C1 segment of cervical spinal cord (tissue), 14 donors: ENCODE measurements at places on chromosomes 6 and 20.

DNA sequence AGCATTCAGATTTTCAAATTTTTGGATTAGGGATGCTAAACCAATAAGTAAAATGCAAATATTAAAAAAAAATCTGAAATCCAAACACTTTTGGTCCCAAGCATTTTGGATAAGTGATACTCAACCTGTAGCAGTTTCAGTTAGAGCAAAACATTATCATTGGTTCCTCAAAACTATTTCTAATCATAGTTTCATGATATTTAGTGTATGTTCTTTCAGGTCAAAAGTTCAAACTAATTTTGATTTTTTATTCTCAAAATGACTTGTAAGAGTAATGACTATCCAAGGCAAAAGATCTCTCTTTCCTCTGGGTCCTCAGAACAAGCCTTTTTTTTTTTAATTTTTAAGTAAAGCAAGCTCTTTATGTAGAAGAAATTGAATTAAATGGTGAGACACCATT is 64.0 kb upstream of the TFB1M start:
- DNase-seq, result no peak

GRCh38 chr6:122735582-122735981 is 43.9 kb upstream of the FABP7 start:
- no peak for DNase-seq

DNA sequence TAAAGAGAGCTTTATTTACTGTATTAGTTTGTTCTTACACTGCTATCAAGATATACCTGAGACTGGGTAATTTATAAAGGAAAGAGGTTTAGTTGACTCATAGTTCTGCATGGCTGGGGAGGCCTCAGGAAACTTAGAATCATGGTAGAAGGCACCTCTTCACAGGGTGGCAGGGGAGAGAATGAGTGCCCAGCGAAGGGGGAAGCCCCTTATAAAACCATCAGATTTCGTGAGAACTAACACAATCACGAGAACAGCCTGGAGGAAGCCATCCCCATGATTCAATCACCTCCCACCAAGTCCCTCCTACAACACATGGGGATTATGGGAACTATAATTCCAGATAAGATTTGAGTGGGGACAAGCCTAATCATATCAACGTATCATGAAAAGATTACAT is 27.2 kb downstream of the ARID1B start:
- no peak for DNase-seq

DNA sequence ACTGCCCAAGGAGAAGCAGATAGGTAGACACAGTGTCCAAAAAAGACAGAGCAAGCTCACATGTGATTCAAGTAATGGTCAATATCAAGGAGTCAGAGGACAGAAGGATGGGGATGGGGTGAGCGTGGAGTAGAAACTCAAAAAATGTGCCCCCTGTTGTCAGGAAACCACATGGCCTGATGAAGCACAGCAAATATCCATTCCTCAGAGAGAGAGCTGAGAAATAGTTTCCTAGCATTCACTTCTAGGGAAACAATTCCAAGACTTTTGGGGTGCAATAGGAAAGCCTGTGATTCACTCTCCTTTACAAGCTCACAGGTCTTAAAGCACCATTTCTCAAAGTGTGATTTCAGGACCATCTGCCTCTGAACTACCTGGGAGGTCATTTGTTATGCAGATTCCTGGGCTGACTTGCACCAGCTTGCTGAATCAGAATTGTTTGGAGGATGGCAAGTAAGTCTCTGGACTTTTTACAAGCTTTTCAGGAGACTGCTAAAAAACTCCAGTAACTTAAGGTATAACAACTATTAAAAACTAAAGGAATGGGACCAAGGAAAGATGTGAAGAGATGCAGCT is 432.8 kb downstream of the HDGFL1 start:
- no peak for DNase-seq

- no peak for DNase-seq
Measured at GRCh38 chr6:148465011-148465335, 122.3 kb downstream of the SASH1 start.
